ENCODE measurements at places on chromosomes 2 and 18.
A peak's percentile ranks its signal among the peaks of the same experiment; 100 is the strongest.

GRCh38 chr2:176679061-176679669 lies 409.9 kb downstream of the MTX2 start:
- no peak for DNase-seq

DNA sequence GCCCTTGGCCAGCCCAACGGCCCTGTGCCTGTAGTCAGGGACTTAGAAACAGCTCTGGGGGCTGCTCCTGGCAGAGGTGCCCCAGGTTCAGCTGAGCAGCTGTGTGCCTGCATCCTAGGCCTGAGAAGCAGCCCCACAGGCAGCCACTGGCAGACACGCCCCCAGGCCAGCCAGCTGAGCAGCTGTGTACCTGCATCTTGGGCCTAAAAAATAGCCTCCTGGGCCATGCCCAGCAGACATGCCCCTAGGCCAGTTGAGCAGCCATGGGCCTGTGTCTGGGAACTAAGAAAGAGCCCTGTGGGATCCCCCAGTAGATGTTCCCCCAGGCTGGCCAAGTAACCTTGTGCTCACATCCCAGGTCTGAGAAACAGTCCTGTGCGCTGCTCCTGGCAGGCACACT lies 64.0 kb downstream of the TBR1 start:
- DNase-seq, result no peak

GRCh38 chr18:21799721-21800120 lies 59.1 kb downstream of the MIB1 start:
- no peak for DNase-seq

DNA sequence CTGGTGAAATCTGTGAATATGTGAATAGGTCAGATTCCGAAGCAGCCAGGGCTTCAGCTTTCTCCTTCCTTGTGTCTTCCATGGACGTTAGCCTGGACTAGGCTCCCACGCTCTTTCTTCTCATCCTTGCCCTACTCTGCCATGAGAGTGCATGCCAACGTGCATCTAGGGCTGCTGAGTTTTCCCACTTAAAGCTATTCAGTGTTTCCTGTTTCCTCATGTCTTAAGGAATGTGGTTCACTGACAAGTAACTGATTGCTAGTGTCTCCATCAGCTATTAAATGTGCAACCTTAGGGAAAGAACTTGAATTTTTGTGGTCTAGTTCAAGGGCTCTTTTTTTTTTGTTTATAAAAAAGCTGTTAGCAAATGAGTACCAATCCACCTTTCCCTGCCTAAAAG lies 642.3 kb upstream of the LINC00305 start:
- no peak for DNase-seq

- DNase-seq, result peak; percentile 28
These were observed 15.0 kb upstream of the ELOA2 start for GRCh38 chr18:47050468-47050867.

DNA sequence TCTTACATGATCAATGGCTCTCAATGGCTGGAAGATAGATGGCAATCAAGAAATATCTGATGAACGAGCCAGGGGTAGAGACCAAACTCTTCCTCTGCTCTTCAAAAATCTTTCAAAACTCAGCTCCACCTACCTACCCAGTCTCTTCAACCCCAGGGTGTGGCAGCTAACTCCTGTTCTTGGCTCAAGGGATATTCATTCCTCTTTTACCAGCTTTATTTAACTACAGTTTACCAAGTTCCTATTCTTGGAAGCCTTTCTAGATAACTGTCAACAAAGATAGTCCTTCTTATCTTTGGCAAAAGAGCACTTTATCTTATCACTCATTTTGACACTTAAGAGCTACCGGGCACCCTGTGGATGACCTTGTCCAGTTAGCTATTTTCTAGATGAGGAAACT lies 36.3 kb downstream of the EPHA4 start:
- no peak for DNase-seq

GRCh38 chr2:1766425-1766824 lies 22.1 kb upstream of the PXDN start:
- DNase-seq, result no peak

DNA sequence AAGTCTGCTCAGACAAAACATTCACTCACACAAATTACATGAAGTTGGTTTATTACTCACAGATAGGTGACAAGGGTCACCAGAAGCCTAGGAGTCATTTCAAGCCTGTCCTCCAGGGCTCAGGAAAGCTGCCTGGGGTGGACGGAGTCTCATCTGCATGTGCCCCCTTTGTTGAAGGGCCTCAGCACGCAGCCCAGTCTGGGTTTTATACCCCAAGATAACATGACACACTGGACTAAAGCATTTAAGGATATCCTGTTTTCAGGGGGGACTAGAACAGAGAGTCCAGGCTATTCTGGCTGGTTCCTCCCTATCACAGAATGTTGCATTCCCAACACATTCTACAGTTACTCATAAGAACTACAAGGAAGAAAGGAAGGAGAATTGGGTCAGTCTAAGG lies 164.7 kb downstream of the MREG start:
- no peak for DNase-seq

- DNase-seq, result no peak
These were observed 137.5 kb downstream of the PTGR3 start for GRCh38 chr18:75071484-75071785.

- DNase-seq, result peak; percentile 67
These were observed 11.4 kb downstream of the IL1F10 start for GRCh38 chr2:113079131-113079530.

- no peak for DNase-seq
These were observed 20.0 kb upstream of the LPIN1 start for GRCh38 chr2:11726384-11726783.

DNA sequence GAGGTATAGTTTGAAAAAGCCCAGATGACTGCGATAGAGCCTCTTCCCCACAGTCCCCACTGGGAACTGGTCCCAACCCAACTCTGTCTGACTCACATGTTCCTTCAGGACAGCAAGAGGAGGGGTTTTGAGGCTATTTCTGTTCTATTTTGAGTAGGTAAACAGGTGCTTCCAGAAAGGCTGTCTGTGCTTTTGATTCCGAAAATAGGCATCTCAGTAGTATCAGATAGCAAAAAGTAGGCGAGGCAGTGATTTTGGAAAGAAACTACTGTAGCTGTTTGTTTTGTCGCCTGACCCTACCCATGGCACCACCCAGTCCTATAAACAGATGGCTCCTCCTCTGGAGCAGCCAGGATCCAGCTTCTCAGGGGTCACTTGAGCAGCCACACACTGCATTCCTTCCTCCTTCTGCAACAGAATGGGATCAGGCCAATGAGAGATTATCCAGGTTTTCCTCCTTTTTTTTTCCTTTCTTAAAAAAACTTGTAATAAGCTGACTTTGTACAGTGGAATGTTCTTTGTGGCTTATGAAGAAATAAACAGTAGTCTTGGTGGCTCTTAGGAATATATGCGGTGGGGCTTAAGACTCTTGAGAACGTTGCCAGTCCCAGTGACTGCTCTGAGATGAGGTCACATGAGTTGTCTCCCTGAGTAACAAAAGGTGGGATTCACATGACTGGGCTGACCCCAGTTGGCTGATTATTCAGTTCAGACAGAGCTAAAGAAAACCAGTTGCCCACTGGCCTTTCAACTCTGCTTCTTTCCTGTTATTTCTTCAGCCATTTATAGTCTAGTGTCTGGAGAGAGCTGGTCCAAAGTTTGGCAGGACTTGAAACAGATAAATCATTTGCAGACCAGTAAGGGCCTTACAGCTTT lies 98.6 kb downstream of the KCNS3 start:
- DNase-seq, result no peak

DNA sequence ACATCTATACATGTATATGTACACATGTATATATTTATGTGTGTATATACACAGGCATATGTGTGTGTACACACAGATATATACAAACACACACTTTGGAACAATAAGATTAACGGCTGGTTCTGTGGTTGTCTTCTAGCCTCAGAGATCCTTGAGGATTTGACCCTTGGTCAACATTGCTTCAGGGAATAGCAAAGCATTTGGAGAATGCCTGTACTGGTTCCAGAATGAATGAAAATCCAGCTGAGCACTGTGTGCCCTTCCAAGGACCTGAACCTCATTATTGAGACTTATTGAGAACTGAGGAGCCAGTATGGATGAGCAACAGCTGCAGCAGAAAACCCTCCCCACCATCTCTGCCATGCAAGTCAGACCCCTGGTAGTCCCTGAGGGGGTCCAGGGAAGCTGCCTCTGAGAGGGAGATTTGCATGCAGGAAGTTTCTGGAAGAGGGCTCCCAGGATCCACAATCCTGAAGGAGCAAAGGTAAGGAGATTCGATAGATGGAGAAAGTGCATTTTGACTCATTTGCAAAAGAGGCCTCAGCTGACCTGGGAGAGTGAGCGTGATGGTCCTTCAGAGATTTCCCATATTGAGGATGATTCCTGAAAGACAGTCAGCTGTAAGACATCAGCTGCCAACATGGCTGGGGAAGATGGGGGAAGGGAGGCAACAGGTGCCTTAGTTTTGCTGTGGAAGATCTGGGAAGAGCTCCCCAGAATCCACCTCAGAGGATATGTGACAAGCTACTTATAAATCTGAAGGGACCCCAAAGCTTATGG lies 166.6 kb upstream of the NCKAP5 start:
- no peak for DNase-seq

- DNase-seq, result no peak
These were observed 35.4 kb downstream of the CAB39 start for GRCh38 chr2:230748087-230748486.
